ENCODE measurements at places on chromosomes 16 and 17.

DNA sequence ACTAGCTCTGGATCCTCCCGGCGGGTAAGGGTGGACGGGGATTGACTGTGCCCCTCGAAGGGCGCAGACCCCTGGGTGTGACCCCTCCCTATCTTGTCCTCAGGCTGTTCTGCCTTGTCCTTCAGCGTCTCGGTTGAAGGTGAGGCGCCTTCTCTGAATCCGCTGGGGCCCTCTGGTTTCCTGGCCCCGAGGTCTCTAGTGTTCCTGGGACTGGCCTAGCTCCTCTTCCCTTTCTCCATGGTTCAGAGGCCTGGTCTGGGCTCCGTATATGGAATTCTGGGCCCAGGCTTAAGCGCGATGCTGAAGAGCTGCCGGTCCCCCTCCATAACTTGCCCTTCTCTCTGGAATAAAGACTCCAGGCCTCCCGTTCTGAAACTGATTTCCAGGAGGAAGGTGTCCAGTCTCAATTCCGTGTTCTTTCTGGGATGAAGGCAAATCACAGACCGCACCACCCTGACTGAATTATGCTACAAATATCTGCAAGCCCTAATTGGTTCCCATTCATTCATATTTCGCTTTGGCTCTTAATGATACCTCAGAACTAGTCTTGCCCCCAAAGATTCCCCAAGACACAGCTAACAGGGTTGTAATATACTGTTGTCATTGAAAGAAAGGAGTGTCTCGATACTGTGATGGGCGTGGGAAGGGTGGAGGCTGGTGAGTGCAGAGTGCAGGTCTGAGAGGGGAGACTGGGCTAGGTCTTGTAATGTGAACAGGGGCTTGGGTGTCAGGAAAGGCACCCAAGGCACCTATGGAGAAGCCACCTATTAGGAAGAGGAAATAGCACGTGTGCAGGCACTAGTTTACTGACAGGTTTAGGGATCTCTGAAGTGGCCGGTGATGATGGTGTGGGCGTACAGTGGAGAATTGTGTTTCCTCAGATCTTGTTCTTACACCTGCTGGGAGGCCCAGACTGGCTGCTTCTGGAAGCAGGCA lies 851 bp downstream of the EDC4 start:
- DNase-seq: no peak
- H3K27ac ChIP-seq: peak overlapping the region; percentile 84
- peak overlapping the region; percentile 67 for H3K4me3 ChIP-seq
- no peaks in the 10 kb centered on the region for H3K27me3 ChIP-seq
- peaks cover 22% of the 10 kb centered on the region for H3K36me3 ChIP-seq

- peaks cover 2% of the 10 kb centered on the region for H3K4me1 ChIP-seq
- no peak overlapping the region for H3K27ac ChIP-seq
- H3K27me3 ChIP-seq: no peaks in the 10 kb centered on the region
These were observed 16.2 kb upstream of the MTMR4 start for GRCh38 chr17:58530655-58531054.

DNA sequence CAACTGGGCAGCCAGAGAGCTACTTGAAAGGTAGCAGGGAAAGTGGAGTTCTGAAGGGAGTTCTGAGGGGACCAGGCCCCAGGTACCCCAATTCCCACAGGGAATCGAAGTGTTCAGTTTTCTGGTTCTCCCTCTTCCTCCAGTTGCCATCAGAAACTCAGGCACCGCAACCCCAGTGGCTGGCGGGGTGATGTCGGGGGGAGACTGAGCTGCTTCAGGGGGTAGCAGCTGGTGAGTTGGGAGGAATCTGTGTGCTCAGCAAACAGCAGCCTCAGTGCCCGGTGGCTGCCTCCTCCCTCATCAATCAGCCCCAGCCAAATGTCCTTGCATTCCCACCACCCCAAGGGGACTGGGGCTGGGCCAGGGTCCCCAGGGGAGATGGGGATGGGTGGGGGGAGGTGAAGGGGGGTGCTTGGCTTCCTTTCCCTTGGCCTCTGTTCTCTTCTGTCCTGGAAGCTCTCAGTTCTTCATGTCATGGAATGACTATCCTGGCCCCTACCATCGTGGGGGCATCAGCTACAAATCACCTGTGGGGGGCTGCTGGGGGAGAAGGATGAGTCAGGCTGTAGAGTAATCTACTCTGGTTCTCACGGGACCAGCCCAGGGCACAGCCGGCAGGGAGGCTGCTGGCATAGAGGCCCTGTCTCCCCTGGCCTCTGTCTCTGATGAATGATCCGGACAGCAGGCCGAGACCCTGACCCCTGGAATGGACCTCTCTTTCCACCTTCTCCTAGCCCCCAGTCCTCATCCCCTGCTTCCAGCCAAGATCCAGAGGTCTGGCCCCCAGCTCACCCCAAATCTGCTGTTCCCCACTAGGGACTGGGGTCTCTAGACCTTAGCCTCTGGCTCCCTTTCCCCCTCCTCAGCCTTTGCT lies 2.6 kb upstream of the DNAH2 start:
- no peaks in the 10 kb centered on the region for H3K36me3 ChIP-seq
- H3K27me3 ChIP-seq: no peaks in the 10 kb centered on the region
- H3K27ac ChIP-seq: no peak overlapping the region
- no peaks in the 10 kb centered on the region for H3K4me1 ChIP-seq

GRCh38 chr16:24652803-24653202 lies 76.6 kb upstream of the TNRC6A start:
- H3K36me3 ChIP-seq: no peaks in the 10 kb centered on the region
- DNase-seq: no peak
- H3K4me3 ChIP-seq: no peak overlapping the region
- no peak overlapping the region for H3K27ac ChIP-seq

- H3K36me3 ChIP-seq: no peaks in the 10 kb centered on the region
- H3K27me3 ChIP-seq: no peaks in the 10 kb centered on the region
- no peak overlapping the region for H3K27ac ChIP-seq
- no peak for DNase-seq
- no peak overlapping the region for H3K4me3 ChIP-seq
- H3K4me1 ChIP-seq: no peaks in the 10 kb centered on the region
These were observed 6.2 kb upstream of the BCAS3 start for GRCh38 chr17:60671482-60671881.

GRCh38 chr17:80605326-80606066 lies 60.9 kb downstream of the RPTOR start:
- H3K27ac ChIP-seq: no peak overlapping the region
- H3K4me3 ChIP-seq: no peak overlapping the region
- no peaks in the 10 kb centered on the region for H3K36me3 ChIP-seq
- H3K27me3 ChIP-seq: no peaks in the 10 kb centered on the region
- DNase-seq: no peak
- H3K4me1 ChIP-seq: no peaks in the 10 kb centered on the region

GRCh38 chr17:77317091-77317750 lies 176.5 kb downstream of the SEC14L1 start:
- peak; percentile 42 for DNase-seq
- peaks cover 12% of the 10 kb centered on the region for H3K4me1 ChIP-seq
- H3K27ac ChIP-seq: peak overlapping the region; percentile 69
- H3K36me3 ChIP-seq: no peaks in the 10 kb centered on the region
- no peaks in the 10 kb centered on the region for H3K27me3 ChIP-seq

DNA sequence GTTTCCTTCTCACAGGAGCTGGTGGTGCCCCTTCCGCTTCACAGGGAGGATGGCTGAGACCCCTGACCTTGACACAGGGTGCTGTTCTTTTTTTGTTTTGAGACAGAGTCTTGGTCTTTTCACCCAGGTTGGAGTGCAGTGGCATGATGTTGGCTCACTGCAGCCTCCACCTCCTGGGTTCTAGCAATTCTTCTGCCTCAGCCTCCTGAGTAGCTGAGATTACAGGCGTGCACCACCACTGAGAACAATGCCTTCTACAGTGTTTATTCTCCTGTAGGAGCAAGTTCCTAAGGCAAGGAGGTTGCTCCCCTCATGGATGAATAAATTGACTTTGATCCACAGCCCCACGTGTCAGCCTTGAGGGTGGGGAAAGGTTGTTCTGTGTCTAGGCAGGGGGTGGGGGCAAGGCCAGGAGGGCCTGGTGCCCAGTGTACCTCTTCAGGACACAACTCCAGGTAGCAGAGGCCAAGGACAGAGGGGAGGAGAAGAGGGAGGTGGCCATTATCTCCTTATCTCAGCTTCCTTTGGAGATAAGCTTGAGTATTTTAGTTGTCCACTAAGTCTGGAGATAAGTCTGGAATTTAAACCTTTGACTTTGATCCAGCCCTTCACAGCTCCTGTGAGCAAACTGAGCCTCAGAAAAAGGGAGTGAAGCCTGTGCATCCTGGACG lies 159.4 kb downstream of the SEC14L1 start:
- no peak overlapping the region for H3K27ac ChIP-seq
- peaks cover 35% of the 10 kb centered on the region for H3K4me1 ChIP-seq
- H3K27me3 ChIP-seq: no peaks in the 10 kb centered on the region
- DNase-seq: no peak
- no peak overlapping the region for H3K4me3 ChIP-seq
- H3K36me3 ChIP-seq: peaks cover under 1% of the 10 kb centered on the region

DNA sequence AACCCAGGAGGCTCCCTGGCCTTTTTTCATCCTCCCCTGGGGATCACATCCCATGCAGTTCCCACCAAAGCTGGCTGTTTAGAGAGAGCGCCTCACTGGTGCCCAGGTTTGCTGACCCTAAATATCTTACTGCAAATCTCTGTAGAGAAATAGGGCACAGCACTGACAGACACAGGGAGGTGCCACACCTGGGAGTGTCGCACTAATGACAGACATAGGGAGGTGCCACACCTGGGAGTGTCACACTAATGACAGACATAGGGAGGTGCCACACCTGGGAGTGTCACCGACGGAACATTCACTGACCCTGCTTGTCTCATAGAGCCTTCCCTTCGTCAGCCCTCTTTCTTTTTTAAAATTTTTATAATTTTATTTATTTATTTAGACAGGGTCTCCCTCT lies 25.6 kb downstream of the UNK start:
- no peak overlapping the region for H3K4me3 ChIP-seq
- H3K27me3 ChIP-seq: no peaks in the 10 kb centered on the region
- peaks cover 8% of the 10 kb centered on the region for H3K4me1 ChIP-seq
- DNase-seq: no peak
- no peaks in the 10 kb centered on the region for H3K36me3 ChIP-seq

DNA sequence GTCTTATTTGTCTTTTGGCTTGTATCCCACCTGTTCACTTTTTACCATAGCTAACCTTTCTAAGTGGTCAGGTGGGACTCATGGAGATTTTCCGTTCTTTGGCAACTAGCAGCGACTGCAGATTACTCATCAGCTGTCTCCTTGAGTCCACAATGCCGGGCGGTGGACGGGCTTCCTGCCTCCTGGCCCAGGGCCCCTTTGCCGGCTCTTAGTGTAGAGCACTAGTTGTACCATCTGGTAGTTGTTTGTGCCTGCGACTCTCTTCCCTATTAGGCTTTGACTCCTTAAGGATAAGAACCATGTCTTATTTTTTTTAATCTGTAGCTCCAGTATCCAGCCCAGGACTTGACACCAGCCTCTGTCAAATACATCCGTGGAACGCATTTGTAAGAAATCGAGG lies 399.9 kb downstream of the WWOX start:
- no peak for DNase-seq
- H3K4me3 ChIP-seq: no peak overlapping the region
- H3K27me3 ChIP-seq: no peaks in the 10 kb centered on the region
- H3K4me1 ChIP-seq: no peaks in the 10 kb centered on the region
- no peak overlapping the region for H3K27ac ChIP-seq

DNA sequence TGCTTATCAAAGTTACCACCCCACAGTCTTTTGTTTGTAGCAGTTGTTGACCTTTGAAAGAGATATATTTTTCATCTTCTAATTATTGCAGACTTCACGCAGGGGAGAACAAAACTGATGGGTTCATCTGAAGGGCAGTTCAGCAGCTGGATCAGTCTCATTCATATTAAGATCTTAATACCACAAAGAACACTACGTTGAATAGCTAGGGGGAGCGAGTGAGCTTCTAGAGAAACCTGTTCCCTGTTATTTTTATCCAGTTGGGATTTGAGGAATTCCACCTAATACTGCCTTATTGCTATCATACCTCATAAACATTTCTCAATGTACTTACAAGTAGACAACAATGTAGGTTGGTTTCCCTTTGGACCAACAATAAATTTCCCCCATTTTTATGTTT lies 306.1 kb upstream of the KIF2B start:
- no peak for DNase-seq
- no peak overlapping the region for H3K4me3 ChIP-seq
- H3K27me3 ChIP-seq: no peaks in the 10 kb centered on the region
- no peaks in the 10 kb centered on the region for H3K36me3 ChIP-seq

GRCh38 chr16:2529961-2530628 lies 1.1 kb downstream of the CEMP1 start:
- H3K27ac ChIP-seq: no peak overlapping the region
- DNase-seq: peak; percentile 59
- H3K27me3 ChIP-seq: no peaks in the 10 kb centered on the region
- H3K4me3 ChIP-seq: no peak overlapping the region

DNA sequence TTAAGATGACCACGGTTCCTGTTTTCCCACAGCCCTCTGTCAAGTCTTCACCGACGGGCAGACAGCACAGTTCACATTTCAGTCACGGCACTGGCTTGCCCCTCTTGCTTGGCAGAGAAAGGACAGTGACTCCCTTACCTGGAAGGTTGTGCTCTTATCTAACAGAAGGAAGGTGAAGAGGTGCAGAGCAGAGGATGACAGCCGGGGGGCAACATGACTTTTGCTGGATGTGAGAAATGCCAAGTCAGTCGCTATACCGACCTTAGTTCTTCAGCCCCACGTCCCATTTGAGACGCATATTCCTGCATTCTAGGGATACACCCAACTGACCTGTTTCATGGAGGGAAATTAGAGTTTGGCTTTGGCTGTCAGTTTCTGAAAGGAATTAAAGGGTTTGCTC lies 492.3 kb downstream of the NPIPA7 start:
- DNase-seq: no peak
- no peaks in the 10 kb centered on the region for H3K36me3 ChIP-seq
- H3K27me3 ChIP-seq: no peaks in the 10 kb centered on the region

GRCh38 chr16:7221157-7221556 lies 111.5 kb upstream of the RBFOX1 start:
- no peak for DNase-seq
- no peaks in the 10 kb centered on the region for H3K4me1 ChIP-seq
- H3K36me3 ChIP-seq: no peaks in the 10 kb centered on the region
- no peak overlapping the region for H3K4me3 ChIP-seq
- H3K27ac ChIP-seq: no peak overlapping the region

DNA sequence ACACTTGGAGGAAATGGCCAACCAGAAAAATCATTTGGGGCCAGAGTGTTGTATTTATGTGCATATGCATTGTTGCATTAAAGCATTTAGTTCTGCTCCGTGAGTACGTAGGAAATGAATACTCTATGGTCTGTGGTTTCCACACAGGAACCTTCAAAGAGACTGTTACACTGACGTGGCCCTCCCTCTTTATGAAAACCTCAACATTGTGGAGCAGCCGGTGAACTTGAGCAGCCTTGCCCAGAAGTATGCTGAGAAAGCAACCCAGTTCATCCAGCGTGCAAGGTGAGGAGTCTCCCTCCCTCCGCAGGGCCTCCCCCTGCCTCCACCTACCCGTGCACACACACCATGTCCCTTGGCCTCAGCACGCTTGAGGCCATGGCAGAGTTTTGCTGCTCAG lies 65.2 kb downstream of the ARSG start:
- H3K36me3 ChIP-seq: no peaks in the 10 kb centered on the region
- H3K4me3 ChIP-seq: no peak overlapping the region
- H3K27ac ChIP-seq: no peak overlapping the region
- H3K4me1 ChIP-seq: no peaks in the 10 kb centered on the region
- no peaks in the 10 kb centered on the region for H3K27me3 ChIP-seq

- H3K36me3 ChIP-seq: no peaks in the 10 kb centered on the region
- H3K27ac ChIP-seq: no peak overlapping the region
- H3K27me3 ChIP-seq: no peaks in the 10 kb centered on the region
- DNase-seq: no peak
- no peak overlapping the region for H3K4me3 ChIP-seq
- H3K4me1 ChIP-seq: no peaks in the 10 kb centered on the region
These were observed 37.5 kb downstream of the TEKT3 start for GRCh38 chr17:15303851-15304250.

Data from right lobe of liver (tissue), 6 donors.